AG04449 (cell line): ENCODE measurements at places on chromosomes 16 and 17.

DNA sequence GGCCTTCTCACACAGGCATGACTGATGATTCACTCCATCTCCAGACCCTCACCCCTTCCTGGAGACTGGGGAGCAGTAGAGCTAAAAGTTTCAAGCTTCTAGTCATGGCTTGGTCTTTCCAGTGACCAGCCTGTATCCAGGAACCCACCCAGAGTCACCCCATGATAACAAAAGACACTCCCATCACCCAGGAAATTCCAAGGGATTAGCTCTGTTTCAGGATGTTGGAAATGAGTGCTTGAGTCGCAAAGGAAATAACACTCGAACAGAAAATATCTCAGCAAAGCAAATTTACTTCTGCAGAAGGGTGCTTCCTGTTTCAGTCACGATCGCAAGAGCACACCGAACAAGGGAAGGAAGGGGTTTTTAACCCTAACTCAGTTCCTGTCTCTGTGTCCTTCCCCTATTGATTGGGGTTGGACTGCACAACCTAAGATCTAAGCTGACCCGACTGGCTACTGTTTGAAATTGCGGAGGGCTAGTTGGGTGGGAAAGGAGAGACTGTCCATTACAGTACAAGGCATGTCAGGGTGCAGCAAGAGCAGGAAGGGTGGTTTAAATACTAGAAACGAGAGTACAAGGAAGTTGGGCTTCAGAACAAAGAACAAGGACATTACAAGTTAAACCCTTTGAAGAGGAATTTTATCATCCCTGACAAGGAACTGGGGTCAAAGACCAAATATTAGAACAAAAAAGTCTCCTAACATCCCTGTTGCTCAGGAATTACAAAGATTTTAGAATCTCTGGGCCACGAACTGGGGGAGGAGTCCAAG lies 224.4 kb upstream of the CACNG5 start:
- DNase-seq, result no peak

GRCh38 chr17:65552214-65552613 lies 9.2 kb downstream of the AXIN2 start:
- DNase-seq, result no peak

- DNase-seq, result no peak
Observed at GRCh38 chr17:27559506-27560481, 71.2 kb upstream of the LGALS9 start.

- DNase-seq, result no peak
Observed at GRCh38 chr16:1791256-1791942, 2.1 kb downstream of the IGFALS start.

DNA sequence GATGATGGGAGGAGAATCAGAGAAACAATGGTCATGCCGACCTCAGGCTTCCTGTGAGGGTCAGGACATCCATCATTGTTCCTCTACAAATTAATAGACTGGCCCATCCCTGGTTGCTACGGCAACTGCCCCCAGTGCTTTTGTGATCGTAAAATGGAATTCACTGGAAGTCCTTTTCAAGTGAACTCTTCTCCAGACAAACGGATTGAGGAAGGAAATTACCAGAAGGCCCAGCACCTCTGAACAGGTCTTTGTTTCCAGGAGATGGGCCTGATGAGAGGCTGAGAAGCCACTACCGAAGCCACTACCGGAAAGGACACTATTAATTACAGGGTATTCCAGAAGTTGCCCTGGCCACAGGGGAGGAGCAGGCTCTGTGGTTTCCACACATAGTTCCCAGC lies 126.0 kb downstream of the MGAT5B start:
- no peak for DNase-seq

- DNase-seq, result peak; percentile 5
Observed at GRCh38 chr16:46908540-46909372, 24.6 kb downstream of the GPT2 start.

GRCh38 chr16:12291989-12292759 lies 315.6 kb downstream of the SNX29 start:
- DNase-seq, result no peak

GRCh38 chr16:70759666-70760065 lies 41.3 kb downstream of the VAC14 start:
- DNase-seq, result no peak

DNA sequence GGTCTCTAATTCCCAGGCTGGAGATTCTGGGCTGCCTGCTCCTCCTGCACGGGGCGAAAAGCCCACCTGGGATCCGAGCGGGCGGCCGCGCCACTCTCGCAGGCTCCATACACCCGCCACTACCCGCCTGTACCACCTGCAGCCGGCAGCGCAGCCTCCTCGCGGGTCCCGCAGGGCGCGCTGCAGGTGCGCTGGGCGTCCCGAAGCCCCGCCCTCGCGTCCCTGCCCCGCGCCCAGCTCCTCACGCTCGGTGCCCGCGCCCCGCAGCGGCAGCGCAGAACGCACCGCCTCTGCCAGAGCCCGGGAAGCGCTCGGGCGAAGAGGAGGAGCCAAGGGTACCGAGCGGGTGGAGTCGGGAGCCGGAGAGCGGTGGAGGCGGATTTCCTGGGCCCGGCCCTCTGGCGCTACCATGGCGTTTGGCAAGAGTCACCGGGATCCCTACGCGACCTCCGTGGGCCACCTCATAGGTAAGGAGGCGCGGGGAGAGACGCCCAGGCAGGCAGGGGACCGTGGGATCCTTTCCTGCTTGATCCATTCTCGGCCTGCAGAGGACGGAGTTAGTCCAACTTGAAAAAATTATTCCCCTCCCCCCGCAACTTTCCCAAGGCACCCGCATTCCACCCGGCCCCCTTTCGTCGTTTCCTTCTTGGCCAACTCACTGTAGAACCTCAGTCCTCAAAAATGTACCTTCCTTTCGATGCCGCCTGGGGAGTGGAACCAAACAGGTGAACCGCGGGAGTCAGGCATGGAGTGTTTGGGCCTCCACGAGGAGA lies at the start of gene TOM1L1:
Gene TOM1L1, plus strand, starts transcription at position 396 of the 773 bp plus-strand sequence. Its CDS starts 14 bp downstream, at position 410.
- no peak for DNase-seq

- no peak for DNase-seq
Observed at GRCh38 chr16:68798398-68798797, 44.9 kb upstream of the TANGO6 start.

- no peak for DNase-seq
Observed at GRCh38 chr16:85166699-85167588, 54.7 kb upstream of the CIBAR2 start.

DNA sequence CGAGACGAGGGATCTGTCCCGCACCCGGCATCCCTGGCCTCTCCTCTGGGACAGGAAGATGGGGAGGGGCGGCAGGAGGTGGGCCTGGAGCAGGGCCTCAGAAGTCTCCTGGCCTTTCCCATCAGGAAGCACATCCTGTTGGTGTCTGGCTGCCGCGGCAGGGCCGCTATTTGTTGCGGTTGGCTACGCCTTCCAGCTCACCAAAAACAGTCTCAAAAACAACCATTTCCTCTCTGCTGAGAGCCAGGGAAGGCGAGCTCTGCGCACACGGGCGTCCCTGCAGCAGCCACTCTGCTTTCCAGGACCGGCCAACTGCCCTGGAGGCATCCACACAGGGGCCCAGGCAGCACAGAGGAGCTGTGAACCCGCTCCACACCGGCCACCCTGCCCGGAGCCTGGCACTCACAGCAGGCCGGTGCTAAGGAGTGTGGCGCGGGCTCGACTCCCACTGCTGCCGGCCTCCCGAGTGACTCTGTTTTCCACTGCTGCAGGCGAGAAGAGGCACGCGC lies at the start of gene TMEM204:
Gene TMEM204, plus strand, starts transcription at position 224 of the 509 bp plus-strand sequence. CDS start 610 bp downstream, outside the sequence.
- peak; percentile 28 for DNase-seq

DNA sequence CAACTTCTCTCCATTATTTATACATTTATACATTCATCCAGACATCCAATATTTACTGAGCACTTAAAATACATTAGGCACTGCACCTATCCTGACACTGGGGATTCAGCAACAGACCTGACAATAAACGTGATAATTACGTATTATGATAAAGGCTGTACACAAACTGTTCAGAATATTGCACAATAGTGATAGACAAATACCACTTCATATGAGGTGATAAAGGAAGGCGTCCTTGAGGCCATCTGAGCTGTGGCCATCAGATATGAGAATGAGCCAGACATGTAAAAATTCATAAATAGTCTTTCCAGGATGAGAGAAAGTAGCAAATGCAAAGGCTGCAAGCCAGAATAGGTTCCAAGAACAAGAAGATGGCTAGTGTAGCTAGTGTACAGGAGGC lies 8.6 kb downstream of the USP32 start:
- DNase-seq, result no peak

DNA sequence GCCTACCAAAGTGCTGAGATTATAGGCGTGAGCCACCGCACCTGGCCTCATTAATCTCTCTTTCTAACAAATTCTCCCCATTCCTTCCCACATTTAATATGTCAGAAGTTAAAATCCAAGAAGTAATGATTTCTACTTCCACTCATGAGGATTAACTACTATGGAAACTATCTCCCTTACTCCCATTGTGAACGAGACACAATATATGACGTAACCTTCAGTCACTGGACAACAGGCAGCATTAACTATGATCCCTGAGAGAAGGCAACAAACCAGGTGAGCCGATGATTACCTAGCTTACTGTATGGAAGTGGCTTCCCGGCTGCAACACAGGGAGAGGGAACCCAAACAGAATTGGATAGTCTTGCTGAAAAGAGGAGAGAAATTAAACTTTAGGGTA lies 20.0 kb downstream of the GLG1 start:
- no peak for DNase-seq
